NCI-H774 (cell line): ENCODE measurements at places on chromosomes 6 and 20.

DNA sequence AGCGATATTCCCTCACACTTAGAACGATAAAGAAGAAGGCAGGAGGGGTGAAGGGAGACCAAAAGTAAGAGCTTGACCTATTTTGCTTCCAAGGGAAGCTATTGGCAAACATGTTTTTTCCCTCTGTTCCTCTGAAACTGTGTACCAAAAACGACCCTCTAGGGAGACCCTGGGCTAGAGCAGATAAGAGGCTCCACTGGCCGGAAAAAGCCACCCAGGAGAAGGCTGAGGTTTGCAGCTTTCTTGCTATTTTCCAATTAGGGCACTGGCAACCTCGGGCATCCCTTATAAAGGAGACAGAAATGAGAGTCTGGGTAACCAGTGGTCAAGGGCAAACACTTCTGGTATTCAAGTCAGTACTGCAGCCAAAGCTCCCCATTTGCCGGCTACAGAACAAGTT, 168.0 kb downstream of the KIF16B start:
- DNase-seq: no peak

DNA sequence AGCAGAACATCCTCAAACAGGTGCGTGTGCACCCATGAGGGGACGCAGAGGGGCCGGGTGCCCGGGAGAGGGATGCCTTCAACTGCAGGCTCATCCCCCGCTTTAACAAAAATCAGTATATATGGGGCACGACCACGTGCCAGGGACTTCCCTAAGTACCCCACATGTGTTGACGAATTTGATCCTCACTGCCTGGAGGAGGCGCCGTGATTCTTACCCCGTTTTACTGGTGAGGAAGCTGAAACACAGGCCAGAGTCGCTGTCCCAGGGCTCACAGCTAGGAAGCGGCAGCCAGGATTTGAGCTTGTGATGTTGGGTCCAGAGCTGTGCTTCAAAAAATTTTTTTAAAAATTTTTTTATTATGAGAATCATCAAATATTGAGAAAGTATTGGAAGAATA, 44.8 kb downstream of the ITPR3 start:
- DNase-seq: no peak

DNA sequence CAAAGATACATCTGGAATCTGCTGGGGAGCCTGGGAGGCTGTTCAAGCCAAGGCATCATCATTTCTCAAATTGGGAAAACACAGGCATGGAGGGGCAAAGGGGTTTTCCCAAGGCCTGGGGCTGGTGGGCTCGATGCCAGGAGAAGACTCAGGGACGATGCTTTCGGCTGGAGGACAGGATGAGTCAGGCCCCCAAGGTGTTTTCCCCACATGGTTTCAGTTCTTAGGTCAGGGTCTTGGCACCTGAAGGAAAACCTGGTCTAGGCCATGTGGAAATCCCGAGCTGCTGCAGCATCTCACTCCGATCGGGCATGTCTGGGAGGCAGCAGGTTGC, 348.1 kb downstream of the CDC5L start:
- no peak for DNase-seq

GRCh38 chr6:64175296-64175695, 539.7 kb downstream of the PHF3 start:
- no peak for DNase-seq

DNA sequence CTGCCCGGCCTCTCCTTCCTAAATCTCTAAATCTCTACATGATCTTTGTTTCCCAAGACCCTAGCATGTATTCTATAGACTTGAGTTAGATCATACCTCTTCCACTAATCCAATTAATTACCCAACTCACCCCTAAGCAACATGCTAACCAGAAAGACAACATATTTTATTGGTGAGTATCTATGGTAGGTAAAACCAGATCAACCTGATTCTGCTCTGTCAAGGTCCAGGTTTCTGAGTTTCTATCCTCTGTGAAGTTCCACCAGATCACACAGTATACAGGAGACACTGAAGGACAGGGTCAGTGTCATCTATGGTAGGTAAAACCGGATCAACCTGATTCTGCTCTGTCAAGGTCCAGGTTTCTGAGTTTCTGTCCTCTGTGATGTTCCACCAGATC, 363.2 kb upstream of the MARCKS start:
- DNase-seq: no peak

GRCh38 chr20:1436263-1436662, 30.4 kb downstream of the NSFL1C start:
- DNase-seq: no peak

- no peak for DNase-seq
These were observed 6.4 kb downstream of the NPEPL1 start for GRCh38 chr20:58698741-58699622.
